Activated CD8-positive, alpha-beta memory T cell treated with anti-CD3 and anti-CD28 coated beads, Interleukin-2, amount 50 U/mL, for 4 hours (primary cell): ENCODE measurements at places on chromosomes 13 and 19.

DNA sequence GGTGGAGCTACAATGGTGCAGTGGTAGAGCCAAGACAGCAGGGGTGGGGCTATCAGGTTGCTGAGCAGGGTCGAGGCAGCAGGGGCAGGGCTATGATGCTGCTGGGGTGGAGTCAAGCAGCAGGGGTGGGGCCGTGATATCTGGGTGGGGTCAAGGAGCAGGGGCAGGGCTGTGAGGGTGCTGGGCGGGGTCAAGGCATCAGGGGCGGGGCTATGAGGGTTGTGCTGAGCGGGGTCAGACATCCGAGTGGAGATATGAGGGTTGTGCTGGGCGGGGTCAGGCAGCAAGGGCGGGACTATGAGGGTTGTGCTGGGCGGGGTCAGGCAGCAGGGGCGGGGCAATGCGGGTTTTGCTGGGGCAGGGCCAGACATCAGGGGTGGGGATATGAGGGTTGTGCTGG is 14.7 kb downstream of the HCN2 start:
- DNase-seq: no peak

DNA sequence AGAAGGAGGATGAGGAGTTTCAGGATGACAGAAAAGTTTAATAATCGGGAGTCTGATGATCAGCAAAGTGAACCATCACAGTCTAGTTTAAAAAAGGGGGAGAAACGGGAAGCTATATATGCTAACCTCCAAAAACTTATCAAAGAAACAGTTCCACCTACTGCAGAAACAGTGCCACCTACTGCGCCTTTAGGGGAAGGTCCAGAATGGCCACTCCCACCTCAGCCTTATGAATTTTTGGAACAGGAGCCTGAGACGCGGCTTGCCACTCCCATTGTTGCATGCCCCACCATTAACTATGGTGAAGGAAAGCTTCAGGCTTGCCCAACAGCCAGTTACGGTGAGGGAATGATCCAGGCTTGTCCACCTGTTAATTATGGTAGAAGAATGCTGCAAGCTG is 929.0 kb downstream of the SLITRK6 start:
- DNase-seq: no peak

- DNase-seq: no peak
Measured at GRCh38 chr13:74217811-74218210, 83.6 kb upstream of the KLF12 start.

GRCh38 chr19:48043675-48044258 is at the start of gene CABP5:
TSS of gene CABP5 (minus strand) at chr19:48044079. CDS start at chr19:48043922, 157 bp downstream.
- no peak for DNase-seq

DNA sequence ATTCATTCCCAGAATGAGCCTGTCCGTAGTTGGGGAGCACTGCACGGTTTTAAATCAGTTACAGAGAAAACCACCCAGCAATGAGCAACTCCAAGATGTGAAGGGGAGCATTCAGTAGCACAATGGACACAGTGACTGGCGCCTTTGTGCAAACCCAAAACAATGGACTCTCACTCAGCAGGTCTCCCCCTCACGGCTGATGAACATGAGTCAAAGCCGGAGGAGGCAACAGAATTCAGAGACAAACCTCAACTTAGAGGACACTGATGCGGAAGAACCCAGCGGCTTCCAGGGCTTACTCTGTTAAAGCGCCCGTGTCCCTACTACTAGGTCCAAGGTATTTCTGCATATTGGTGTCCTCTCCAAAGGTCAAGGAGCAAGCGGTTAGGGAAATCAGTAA is 17.7 kb downstream of the PLEKHF1 start:
- DNase-seq: no peak

DNA sequence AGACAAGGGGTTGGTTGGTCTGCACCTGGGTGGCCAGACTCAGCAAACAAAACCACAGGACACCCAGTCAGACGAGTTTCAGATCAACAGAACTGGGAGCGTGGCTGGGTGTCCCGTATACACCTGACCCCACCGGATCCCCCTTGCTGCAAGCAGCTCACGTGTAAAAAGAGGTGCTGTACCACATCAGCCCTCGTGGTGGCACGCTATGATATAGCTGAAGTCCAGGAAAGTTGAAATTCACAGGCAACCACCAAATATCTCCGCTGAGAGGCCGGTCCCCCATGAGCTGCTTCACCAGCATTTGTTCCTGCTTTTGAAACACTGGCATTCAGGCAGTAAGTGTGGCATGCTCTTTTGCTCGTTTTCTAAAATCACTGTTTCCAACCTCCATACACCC is 92.3 kb downstream of the TUBA3C start:
- DNase-seq: no peak

- DNase-seq: no peak
Measured at GRCh38 chr19:311813-312261, 20.6 kb upstream of the PLPP2 start.

DNA sequence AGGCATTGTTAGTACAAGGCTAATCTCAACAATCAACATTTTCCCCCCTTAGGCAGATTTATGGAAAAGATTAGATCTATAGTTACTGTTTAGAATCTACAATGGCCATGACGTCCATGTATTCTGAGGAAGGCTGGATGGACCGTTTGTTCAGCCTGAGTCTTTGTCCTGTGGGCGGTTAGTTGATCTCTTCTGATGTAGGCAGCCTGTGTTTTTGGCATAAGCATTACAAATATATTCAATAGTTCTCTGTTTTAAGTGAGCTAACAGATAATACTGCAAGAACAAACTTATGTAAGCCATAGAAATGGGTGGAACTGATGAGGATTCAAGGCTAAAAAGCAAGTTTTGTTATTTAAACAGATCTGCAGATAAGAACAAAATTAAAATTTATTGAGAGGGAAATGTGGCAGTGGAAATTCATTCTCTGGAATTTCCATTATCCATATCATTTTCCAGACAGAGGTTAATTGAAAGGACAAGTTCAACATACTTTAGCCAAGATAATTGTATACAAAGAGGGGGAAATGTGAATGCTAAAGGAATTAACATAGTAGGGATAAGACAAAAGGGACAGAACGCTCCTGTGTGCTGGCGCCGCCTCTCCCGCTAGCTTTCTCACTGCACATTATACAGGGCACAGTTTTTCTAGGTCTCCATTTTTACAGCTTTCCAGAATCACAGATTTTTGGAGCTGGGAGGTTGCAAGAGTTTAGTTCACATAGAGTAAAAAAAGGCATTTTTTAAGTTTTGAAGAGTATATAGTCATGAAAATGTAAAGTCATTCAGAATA is 48.6 kb downstream of the FAM124A start:
- DNase-seq: no peak

DNA sequence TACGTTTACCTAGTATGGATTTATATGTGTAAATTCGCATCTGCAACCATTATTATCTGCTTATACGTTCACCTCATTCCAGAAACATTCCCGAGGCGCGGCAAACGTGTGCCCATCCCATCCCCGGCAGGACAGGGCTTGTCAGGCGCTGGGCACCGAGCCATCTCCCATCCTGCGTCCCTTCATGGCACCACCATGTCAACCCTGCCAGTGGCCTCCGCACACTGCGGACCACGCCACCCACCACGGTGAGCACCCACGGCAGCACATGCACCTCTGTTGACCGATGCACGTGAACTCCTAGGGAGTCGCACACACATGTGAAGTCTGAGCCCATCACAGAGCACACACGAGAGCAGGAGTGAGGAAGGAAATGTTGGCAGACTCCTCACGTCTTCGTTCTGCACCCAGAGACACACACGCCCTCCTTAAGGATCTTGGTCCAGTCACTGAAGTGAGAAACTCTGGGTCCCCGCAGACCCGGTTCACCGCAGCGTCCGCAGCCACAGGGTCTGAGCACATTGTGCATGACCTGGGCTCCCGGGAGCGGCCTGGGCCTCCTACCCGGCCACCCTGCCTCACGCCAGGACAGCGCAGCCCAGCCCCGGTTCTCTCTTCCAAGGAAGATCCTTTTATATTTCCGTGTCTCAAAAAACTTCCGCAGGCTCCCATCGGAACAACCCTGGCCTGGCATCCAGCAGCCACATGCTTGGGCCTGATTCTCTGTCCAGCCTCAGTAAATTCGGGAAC is 68.4 kb upstream of the C13orf46 start:
- no peak for DNase-seq

DNA sequence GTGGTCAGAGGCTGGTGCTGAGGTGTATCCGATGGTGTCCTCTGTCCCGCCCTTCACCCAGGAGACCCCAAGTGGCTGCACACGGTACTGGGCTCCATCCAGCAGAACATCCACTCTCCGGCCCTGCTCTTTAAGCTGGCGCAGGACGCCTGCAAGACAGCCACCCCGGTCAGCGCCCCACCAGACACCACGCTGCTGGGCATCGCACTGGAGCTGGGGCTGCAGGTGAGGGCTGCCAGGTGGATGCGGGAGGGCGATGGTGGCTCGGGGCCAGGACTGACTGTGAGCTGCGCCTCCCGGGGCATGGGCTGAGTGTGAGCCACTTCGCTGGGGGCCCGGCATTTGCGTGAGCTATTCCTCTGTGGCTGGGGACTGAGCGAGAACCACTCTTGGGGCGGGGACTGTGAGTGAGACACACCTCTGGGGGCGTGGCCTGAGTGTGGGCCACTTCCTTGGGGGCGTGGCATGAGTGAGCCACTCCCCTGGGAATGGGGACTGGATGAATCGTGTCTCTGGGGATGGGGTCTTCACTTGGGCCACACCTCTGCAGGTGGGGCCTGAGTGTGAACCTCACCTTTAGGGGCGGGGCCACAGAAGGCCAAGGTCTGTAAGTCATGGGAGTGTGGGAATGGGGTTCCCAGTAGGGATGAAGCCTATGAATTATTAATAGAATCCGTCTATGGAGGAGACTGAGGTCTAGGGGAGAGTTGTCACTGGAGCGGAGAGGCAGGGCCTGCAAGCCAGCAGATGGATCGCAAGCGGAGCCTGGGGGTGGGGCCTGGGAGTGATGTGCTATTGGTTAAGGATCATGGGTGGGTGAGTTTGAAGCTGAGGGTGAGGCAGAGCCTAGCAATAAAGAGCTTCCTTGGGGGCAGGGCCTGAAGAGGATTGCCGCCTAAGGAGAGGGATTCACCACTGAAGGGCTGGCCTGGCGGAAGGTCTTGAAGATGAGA is 30.5 kb downstream of the ZSWIM4 start:
- no peak for DNase-seq

GRCh38 chr19:31314849-31315629 is 34.2 kb downstream of the TSHZ3 start:
- no peak for DNase-seq

DNA sequence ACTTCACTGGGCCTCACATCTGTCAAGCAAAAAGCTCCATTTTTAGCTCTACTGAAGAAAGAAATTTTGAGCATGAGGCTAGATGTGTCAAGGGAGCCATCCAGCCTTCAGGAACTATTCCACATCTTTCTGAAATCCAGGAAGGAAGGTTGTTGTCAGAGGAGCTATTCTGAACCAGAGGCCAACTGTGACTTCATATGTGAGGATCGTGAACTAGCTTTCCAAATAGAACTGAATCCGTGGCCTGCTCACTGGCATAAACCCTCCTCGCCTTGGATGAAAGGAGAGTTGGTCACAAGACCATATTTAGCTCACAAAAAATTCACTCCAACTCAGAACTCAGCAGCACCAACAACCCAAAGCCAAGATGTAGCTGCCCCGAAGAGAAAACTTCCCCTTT is 195.8 kb downstream of the FOXO1 start:
- no peak for DNase-seq

DNA sequence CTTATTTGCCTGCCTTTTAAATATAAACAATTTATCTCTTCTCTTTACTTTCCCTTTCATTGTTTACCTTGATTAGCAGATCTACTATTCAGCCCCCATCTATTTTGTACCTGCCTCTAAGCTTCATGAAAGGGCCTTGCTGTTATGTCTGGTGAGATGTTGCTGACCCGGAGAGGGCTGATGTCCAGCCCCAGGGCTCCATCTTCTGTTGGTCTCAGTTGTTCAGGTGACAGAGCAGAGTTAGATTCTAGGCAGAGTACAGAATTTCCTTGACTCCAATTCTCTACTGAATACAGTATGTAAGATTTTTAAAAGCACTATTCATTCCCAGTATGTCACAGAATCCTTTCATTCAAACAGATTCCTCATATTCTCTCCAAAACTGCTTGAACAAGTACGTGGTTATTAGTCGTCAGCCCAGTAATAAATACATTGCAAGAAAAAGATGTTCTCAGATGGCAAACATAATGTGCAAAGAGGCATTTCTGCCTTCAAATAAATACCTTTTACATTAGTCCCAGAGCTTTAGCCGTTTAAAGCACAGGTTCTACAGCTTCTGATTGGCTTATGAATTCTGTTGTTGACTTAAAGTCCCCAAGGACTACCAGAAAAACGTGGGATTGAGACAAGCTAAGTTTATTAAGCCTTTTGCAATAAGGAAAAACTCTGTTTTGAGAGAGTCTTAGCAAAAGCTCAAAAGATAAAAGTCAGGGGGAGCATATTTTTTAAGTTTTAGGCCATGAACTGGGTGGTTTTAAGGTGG is 159.1 kb downstream of the GPC5 start:
- no peak for DNase-seq

- no peak for DNase-seq
Measured at GRCh38 chr19:55831846-55832245, at the start of gene NLRP11. TSS of gene NLRP11 (minus strand) at chr19:55831999. CDS start at chr19:55818174, 13,825 bp downstream.

- no peak for DNase-seq
Measured at GRCh38 chr13:50686551-50686950, 156.9 kb downstream of the DLEU7 start.

DNA sequence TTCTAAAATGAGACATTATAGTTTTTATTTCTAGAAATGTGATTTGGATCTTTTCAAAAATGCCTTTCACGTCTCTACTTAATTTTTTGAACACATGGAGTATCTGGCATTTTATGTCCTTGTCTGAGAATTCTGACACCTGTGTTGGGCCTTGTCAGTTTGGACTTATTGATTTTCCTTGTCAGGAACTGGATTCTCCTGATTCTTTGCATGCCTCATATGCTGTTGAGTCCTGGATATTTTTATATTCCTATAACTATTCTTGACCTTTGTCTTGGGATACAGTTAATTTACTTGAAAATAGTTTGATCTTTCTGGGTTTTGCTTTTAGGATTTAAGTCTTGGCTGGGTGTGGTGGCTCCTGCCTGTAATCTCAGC is 10.3 kb downstream of the ADPRHL1 start:
- no peak for DNase-seq

GRCh38 chr19:28257396-28257795 is 955.6 kb downstream of the UQCRFS1 start:
- DNase-seq: no peak

DNA sequence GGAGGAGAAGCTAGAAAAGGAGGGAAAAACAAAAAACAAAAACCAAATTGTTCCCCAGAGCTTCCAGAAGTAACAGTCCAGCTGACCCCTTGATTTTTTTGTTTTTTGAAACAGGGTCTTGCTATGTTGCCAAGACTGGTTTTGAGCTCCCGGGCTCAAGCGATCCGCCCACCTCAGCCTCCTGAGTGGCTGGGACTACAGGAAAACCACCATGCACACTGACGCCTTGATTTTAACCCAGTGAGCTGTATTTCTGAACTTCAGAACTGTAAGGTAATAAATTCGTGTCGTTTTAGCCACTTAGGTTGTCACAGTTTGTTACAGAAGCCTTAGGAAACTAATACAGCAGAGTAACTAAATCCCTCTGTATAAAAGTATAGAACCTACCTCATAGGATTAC is 1.1 kb upstream of the NEK3 start:
- no peak for DNase-seq

DNA sequence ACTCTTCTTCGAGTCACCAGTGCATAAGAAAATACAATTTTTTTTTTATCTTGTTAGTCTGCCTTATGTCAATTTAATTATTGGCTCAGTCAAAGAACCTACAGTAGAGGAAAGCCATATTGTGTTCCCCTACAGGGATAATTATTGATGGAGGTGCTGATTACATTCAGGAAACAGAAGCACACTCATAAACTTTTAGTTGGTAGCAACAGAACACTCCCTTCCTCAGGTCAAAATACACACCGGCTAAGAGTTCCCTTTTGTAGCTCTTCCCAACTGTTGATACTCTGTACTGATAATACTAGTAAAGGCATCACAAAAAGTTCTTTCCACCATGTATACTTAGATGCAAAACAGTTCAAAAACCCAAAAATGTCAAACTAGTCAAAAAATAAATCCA is 18.4 kb downstream of the FOXO1 start:
- DNase-seq: no peak
